ENCODE measurements at places on chromosomes 1 and 21. TPM values are rescaled to one million over a fixed set of nuclear protein-coding genes. Genes with fewer than 3 reads are reported as not detected.
A peak's percentile ranks its signal among the peaks of the same experiment; 100 is the strongest.

PCBP3 gene
- total RNA-seq = 0.83 TPM

ADCY10 gene
- 5.5 TPM for total RNA-seq

C1orf185 gene
- not detected for total RNA-seq

AMY1C gene
- not detected for total RNA-seq

ADAM30 gene
- total RNA-seq = not detected

TPTE gene
- total RNA-seq = not detected

CFHR5 gene
- total RNA-seq = 73.2 TPM

GPR37L1 gene
- not detected for total RNA-seq

ITLN1 gene
- 2.4 TPM for total RNA-seq

- DNase-seq = no peak
Measured at GRCh38 chr1:66248257-66248656, 285.7 kb upstream of the SGIP1 start.

GRCh38 chr1:180041582-180041981 is 87.0 kb downstream of the CEP350 start:
- no peak for DNase-seq

DNA sequence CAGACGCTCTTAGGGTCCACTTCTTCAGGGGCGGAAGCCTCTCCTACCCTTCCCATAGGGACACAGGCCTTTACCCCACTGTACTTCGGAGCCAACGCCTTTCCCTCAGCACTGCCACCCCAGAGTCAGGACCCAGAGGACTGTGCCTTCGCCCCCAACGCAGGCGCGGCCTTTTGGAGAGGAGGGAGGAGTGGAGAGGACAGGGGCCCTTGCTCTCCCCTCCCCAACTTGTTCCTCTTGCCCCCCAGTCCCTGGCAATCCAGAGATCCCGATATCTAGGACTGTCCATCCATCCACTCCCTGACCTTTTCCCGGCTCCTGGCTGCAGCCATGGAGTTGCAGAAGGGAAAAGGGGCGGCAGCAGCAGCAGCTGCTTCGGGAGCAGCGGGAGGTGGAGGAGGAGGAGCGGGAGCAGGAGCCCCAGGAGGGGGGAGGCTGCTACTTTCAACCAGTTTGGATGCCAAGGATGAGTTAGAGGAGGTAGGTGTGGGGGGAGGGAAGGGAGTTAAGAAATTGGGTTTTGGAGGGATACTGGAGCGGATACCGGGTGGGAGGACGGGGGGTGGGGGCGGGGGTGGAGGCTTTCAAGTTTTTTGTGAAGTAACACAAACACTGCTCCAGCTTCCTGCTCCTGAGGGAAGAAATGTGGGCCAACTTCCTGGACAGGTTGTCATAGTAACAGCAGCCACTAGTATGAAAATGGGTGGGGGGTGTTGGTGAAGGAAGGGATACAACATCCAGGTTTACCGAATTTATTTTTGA is 636 bp downstream of the INTS3 start:
- peak; percentile 51 for DNase-seq

DNA sequence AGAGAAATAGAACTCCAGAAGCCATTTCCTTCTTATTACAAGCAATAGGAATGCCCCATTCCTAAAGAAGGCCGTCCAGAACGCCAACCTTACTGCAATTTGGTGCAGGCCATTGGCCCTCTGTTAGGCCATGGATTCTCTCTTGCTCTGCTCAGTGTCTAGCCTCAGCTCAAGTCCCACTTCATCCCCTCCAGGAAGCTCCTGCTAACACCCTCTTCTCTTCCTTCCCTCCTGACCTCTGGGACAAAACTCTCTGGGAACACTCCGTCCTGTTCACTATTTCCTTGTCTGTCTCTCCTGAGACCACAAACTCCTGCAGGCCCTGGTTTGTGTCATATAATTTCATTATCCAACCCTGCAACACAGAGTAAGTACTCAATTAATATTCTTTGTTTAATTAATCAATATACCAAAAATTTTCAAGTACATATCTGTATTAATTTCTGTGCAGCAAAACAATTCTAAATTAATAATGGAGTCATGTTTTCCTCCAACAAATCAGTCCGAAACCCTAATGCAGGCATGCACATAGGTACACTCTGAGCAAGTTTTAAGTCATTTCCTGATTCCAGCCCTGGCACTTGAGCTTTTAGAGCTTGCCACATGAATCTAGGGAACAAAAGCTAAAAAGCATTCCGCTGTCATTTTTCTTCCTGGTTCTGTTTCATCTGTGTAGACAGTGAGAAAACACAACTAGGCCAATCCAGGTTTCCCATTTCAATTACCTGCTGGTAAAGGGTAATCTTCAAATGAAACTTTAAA is 245.3 kb downstream of the SETD4 start:
- no peak for DNase-seq

DNA sequence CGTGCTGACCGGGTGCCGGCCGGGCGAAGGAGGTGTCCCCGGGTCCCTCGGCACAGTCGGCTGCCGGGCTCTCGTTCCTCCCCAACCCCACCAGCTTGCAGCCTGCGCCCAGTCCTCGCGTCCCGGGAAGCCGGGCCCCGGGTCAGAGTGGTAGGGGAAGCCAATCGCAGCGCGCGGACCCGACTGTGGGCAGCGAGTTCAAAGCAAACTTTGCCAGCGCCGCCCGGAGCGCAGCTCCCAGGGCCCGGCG is 328 bp downstream of the MYCL start:
- peak; percentile 80 for DNase-seq

GRCh38 chr1:56429288-56429687 is 150.1 kb downstream of the PLPP3 start:
- DNase-seq = no peak

- no peak for DNase-seq
Measured at GRCh38 chr1:39649636-39650185, 10.3 kb upstream of the HEYL start.

DNA sequence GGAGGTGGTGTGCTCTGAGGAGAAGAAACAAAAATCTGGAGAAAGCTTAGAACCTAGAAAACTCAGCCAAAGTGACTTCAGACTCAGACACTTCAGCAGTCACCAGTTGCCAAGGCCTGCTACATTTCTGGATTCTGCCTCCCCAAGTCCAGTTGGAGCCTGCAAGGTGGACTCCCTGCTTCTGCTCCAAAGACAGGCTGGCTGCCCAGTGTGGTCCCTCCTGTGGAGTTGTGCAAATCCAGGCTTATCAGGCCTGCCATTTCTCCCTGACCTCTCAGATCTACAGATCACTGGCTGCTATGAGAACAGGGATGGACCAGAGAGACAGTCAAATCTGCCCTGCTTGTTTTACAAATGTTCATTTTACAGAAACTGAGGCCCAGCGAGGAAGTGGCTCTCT is 9.9 kb downstream of the CACHD1 start:
- peak; percentile 57 for DNase-seq

DNA sequence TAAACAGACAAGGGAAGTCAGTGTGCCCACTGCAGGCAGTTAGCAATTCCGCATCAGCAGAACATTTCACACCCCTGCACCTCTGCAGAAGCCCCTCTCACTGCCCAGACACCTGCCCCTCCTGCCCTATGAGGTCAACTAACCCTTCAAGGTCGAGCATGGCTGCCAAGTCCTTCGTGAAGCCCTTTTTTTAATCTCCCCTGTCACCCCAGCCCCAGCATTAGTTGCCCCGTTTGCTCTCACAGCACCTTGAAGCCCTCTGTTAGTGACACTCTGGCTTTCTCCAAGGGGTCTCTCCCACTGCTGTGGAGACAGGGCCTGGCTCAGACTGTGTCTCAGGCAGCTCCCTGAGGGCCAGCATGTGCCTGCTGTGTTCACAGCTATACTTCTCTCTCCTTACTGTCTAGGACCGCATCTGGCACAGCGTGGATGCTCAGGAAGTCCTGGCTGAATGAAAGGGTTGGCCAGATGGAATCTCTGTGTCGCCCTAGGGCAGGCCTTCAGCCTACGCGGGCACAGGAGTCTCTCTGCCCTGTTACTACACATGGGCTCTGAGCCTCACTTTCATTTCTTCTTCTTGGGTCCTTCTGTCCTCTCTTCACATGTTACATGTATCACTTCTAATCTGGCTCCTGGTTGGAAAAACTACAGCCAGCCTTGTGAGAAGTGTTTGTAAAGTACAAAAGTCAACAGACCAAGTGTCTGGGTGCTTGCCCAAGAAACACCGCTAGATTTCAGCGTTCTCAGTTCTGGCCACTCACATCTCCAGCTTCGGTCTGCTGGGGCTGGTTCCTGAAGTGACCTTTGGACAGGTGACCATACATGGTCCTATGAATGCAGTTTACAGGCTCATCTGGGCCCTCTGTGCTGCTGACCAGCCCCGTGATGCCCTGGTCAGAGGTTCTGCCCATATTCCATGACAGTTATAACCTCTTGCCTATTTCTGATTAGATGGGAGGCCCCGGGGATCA is 19.7 kb downstream of the SLC2A1 start:
- DNase-seq = no peak

DNA sequence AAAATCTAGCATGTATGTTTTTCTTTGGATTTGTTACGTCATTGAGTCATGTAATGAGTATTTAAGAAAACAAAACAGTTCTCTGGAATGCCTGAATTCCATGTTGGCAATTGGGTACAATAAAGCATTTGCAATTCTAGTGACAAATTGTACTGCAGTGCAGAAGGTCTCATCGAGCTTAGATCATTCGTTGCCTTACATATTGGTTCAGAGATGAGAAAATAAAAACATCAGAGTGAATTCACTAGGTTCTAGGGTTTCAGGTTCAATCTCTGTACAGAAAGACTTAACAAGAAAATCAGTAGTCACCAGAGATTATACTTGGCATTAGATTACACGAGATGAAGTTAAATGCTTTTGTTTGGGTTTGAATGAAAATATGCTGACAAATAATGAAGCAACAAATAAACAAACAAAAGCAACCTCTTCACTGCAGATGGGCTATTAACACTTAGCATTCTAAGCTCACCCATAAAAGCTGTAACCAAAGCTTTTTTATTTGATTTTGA is 124.7 kb downstream of the RYR2 start:
- DNase-seq = no peak

GRCh38 chr1:24594328-24594598 is 38.4 kb downstream of the NCMAP start:
- no peak for DNase-seq

- no peak for DNase-seq
Measured at GRCh38 chr1:183002797-183003196, 20.4 kb upstream of the LAMC1 start.

DNA sequence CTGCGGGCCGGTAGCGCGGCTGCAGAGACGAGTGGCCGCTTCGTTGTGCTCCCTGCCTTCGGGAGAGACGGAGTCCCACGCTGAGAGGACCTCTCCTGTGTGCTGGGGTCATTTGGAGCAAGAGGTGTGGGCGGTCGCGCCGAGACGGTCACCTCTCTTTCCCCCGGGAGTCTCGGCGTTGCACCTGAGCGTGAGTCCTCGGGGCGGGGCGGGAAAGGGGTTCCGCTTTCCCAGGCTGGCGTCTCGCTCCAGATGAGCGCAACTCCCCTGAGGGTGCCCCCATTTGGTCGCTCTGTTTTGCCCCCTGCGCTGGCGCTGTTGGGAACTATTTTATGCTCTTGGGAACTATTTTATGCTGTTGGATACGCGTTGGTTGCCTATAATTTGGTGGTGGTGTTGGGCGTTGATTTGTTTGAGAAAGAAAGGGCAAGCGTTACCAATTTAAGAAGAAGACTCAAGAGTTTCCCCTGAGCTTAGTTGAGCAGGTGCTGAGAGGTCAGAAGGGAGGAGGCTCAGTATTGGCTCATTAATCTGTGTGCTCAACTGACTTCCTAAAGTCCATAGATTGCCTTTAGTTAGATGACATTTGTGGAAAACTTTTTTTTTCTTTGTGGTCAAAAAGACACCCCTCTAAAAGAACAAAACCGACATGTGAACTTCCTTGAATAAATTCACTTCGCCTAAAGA is 683 bp downstream of the LRRC8B start:
- DNase-seq = no peak
